ENCODE measurements at places on chromosomes 5 and 9.

DNA sequence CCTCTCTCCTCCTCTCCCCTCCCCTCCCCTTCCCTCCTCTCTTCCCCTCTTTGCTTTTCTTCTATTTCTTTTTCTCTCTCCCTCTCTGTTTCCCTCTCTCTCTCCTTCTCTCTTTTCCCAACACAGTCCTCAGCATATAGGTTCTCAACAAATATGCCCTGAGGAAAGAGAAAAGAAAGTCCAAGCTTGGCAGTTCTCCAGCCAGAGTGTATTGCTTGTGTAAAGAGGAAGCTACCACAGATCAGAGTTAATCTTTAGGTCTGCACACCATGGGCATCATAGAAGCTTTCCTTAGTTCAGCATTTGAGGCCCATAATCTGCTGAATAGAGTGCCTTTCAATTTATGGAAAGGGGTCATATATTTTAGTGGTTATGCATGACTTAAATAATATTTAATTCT lies 382.8 kb upstream of the WWC1 start:
- DNase-seq = no peak

- no peak for DNase-seq
Observed at GRCh38 chr5:41815261-41815660, 55.0 kb downstream of the OXCT1 start.

- DNase-seq = no peak
Observed at GRCh38 chr9:89522261-89522958, 24.5 kb upstream of the SEMA4D start.

GRCh38 chr5:143749581-143750205 lies 62.3 kb upstream of the HMHB1 start:
- DNase-seq = no peak

- no peak for DNase-seq
Observed at GRCh38 chr9:93954434-93955061, 607 bp downstream of the BARX1 start.

DNA sequence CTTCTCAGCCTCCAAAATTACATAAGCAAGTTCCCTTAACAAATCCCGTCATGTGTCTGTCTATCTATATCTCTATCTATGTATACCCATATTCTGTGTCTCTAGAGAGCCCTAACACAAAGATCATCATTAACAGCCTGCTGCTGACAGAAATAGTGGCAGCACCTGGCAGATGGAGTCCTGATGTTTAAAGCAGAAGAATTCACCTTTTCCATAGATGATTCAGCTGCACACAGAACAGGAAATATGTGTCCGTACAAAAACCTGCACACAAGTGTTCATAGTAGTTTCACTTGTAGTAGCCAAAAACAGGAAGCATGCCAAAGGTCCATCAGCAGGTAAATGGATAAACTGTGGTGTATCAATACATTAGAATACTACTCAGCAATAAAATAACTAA lies 45.0 kb upstream of the ACO1 start:
- no peak for DNase-seq

DNA sequence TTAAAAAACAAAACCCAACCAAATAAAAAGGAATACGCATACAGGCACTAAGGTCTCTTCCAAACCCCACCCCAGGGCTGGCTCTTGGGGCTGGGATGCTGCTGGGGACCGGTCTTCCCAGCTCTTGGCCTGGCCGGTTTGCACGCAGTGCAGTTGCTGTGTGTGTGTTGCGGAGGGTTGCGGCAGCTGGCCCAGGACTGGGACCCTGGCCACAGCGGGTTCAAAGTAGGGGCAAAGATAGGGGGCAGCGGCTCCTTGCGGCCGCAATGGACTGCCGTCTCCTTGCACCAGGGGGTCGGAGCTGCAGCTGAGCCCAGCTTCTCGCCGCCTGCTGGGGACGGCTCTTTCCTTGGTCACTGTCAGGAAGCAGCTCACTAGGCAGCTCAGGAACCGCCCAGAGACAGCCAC lies 5.0 kb downstream of the DMRT3 start:
- DNase-seq = no peak

DNA sequence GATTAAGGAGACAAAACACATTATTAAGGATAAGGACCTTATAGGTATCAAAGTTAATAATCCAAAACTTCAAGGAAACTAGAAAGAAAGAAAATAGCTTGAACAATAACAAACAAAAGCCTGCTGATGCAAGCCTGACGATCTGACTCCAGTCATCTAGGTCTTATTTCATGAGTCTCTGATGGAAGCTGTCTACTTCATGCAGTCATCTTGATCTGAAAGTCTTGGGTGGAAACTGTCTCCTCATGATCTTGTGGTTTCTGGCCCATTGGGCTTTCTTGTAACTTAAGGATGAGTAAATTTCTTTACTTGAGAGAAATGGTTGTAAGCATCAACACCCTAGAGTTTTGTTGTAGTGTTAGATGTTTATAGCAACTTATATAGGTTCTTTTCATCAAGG lies 20.6 kb upstream of the PSIP1 start:
- no peak for DNase-seq

DNA sequence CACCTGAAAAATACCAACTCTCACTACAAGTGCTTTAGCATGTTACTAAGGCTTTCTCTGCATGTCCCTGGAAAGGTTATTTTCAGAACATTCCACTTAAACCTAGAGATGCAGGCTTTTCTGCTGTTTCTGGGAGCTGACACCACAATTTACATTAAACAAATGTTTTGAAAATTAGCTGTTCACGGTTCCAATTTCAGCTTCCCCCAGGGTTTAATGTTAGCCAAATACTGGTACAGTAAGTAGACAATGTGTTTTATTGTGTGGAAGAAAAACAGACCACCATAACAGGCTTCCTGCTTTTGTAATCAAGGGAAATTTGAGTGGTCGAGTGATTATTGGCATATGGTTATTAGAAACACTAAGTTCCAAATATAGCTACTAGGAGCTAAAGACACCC lies 32.0 kb downstream of the MACROH2A1 start:
- DNase-seq = no peak

GRCh38 chr9:78746010-78746409 lies 449.1 kb downstream of the PSAT1 start:
- no peak for DNase-seq

- no peak for DNase-seq
Observed at GRCh38 chr5:81183811-81184748, 49.0 kb upstream of the CKMT2 start.

DNA sequence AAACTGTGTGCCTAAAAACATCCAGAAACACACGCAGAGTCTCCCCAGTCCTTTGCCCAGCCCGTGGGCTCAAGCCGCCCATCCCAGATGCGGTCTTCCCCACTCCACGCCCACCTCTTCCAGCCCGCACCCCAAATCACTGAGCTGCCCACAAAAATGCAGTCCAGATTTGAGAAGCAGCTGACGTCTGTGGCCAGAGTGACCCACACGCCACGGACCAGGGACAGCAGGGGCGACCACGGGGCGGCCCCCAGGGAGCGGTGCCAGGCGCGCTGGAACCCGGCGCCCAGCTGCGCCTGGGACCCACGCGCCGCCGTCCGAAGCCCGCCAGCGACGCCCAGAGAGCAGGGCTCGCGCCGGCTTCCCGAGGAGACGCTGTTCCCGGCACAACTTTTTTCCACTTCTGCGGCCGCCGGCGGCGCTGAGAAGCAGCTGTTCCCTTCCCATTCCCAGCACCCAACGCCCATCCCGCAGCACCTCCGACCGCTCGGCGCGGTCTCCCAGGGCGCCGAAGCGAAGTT lies 674 bp downstream of the LHFPL2 start:
- peak; percentile 17 for DNase-seq

DNA sequence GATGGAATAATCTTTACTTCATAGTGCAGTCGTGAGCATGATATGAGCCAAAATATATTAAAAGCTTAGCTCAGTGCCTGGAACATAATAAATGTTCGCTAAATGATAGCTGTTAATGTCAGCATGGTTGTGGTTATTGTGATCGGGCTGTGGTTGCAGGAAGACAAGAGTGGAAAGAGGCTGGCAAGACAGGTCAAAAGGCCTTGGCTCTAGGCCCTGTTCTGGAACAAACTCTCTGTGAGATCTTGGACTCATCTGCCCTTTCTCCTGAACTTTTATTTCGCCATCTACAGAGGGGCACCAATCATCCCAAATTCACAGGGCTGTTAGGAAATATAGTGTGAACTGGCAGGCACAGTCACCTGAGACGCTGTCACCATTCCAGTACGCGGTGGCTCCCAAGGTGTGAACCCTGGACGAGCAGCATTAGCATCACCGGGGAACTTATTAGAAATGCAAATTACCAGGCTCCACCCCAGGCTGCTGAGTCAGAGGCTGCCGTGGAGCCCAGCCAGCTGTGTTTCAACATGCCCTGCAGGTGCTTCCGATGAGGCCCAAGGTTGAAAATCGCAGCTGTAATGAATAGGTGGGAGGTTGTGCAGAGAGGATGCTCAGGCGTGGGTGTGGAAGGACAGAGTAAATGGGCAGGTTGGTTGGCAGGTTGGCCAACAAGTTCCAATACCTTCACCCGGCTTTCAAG lies 50.2 kb upstream of the SAP30L start:
- DNase-seq = no peak

Data from HS-27A (cell line).